Mammary epithelial cell (primary cell): ENCODE measurements at places on chromosomes 4 and X.

- no peak for DNase-seq
Observed at GRCh38 chr4:120319046-120319767, 252.6 kb upstream of the MAD2L1 start.

GRCh38 chr4:174538876-174539250 lies 16.6 kb upstream of the HPGD start:
- peak; percentile 91 for DNase-seq

DNA sequence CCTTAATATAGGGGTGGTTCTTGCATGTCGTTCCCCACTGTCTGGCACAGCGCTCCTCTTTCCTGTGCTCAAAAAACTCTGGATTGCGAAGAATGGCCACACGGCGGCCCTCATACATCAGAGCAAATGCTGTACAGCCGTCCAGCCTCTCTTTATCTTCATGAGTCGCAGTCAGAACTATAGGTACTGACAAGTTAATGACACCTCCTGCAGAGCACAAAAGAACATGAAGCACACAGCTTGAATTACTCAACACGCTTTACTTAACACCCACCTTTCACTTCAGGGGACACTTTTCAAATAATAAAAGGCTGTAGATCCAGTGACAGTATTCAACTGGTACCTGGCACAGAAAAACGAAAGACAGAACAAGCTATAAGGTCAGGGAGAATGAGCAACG lies 65.3 kb downstream of the PAPSS1 start:
- DNase-seq: no peak

DNA sequence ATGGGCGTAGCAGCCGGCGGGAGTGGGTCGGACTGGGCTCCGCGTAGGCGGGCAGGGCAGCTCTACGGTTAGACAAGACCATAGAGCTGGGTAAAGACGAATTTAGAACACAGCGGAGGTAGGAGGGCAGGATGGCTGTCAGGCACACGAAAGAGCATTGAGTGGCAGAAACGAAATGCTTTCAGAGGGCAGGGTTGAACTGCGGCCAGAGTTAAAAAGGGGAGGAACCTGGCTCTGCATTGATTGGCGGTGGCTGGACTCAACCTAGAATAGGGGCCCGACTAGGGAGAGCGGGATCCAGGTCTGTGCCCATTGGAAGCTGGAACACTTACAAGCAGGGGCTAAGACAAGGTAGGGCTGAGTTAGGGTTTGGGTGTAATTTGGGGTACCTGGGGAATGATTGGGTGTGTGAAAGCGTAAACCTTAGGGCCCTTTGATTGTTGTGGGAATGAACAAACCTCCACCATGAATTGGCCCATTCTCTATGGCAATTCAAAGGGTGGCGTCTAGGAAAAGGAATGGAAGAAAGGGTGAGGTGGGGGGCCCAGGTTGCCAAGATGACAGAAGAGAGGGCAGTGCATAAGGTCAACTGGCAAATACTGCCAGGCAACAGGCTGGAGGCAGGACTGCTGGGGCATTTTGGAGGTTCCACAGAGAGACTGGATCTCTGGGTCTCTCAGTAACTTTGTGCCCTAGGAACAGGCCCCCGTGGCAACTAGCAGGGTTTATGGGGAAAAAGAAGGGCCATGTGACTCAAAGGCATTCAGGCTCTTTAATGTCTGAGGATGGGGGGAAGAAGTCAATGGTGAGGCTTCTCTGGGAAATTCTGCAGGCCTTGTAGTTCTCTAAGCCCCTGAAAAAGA lies 911 bp upstream of the ELK1 start:
- DNase-seq: no peak

DNA sequence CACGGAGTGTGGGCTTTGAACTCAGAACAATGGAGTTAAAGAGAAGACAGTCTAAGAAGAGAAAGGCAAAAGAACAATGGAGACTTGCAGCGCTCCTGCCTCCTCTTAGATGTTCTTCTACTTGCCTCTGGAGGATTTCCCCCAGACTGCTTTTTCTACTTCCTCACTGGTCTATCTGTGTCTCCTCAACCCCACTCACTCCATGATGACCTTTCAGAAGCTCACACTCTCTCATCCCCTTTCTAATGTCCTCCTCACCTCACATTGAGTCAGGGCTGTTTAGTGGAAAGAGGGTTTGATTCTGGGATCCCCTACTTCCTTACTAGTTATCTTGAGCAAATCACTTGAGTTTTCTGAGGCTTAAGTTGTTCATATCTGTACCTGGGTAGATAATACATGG lies 12.2 kb upstream of the HERC6 start:
- no peak for DNase-seq

- peak; percentile 70 for DNase-seq
Observed at GRCh38 chr4:182142176-182143085, 100.8 kb upstream of the TENM3 start.

DNA sequence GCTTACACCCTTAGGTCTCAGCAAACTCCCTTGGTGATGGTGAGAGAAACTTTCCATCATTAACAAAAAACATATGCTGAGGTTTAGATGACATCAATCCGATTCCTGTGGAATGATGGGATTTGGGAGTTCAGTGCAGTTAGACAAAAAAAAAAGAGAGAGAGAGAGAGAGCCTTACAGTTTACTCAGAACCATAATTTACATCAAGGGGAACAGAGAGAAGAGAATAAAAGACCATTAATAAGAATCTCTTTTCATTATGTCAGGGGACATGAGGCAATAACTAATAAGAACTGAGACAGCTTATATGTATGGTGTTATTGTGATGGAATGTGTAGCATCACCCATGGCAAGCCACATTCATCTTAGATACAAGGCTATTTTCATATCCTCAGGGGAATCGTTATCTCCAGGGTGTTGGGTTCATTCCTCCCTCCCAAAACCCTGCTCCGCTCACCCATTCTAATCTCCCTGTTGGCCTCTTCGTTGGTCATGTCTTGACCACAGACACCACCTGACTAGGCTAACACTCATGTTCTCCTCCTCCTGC lies 175.7 kb upstream of the MXRA5 start:
- DNase-seq: no peak

DNA sequence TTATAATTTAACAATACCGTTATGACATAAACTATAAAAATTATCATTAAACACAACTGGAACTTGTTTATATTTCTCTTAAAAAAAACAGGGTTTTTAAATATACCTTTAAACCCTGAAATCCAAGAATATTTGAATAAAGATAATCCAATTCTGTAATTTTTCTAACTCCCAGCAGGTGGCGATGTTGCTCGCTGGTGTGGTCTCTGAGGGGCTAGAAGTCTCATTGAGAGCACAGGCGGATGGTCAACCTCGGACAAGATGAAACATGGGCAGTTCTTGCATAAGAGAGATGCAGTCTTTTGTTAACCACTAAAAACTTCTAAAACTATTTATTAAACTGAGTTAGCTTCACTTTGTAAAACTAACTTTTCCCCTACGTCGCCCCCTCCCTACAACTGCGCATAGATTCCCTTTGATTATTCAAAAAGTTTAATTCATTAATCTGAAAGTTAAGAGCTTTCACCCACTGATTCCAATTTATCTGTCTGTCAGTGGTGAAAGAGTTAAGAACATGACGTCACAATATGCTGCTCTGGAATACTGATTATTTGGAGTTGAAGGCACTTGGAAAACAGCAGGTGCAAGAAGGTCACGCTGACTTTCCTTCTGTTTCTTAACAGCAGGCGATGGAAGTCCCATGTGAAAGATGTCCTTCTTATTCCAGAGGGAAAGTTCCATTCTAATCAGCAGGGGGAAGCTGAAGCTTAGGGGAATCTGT lies 29.5 kb downstream of the DMP1 start:
- DNase-seq: peak; percentile 3

DNA sequence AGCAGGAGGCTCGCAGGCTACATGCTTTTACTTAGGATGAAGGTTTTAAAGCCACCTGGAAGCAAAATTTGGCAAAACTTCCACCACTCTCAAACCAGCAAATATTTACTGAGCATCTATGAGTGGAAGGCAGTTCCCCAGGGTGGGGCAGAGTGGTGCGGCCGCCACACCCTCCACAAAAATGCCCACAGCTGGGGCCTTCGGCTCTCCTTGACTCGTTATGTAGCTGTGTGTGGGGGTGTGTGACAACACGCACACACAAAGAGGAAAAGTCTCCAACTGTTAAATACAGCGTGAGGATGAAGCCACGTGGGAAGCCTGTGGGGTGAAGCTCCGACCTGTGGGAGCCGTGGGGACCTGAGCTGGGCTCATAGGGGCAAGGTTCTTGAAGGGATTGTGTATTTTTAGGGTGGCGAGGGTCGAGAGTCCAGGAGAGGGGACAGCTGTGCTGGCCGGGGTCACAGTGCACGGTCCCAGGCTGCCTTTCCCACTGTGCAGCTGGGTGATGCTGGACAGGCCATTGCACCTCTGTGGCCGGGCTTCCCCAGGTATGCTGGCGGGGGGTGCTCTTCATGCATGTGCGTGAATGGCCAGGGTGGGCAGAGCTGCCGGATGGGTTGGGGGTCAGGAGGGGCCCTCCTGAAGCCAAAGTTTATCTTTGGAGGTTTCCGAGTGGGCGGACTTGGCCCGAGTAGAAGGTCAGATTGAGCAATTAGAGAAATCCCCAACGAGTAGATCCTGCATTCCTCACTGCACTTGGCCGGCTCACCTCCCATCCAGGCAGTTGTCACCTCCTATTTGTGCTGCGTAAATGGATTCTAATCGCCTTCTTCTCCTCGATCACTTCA lies 25.4 kb downstream of the SORCS2 start:
- DNase-seq: peak; percentile 46

- DNase-seq: peak; percentile 26
Observed at GRCh38 chr4:123826896-123827295, 430.3 kb downstream of the SPRY1 start.

GRCh38 chr4:2817701-2818350 lies 24.9 kb downstream of the SH3BP2 start:
- DNase-seq: peak; percentile 38

DNA sequence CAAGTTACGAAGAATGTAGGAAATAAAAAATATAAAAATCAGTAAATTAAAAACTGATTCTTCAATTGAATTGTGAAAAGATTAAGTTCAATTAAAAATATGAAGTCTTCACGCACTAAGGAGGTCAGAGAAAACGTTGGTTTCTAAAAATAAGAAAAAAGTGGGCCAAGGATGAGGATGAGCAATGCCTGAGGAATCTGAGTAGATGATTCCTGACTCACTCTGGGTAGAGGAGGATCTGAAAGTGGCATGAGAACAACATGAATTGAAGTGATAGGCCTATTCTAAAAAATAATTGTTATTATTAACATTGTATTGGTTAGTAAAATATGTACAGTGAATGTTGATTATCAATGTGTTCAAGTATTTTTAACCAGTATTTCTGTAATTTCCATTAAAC lies 444.2 kb downstream of the GRIA2 start:
- peak; percentile 46 for DNase-seq

GRCh38 chrX:980587-981235 lies 231.7 kb downstream of the CRLF2 start:
- DNase-seq: no peak

GRCh38 chr4:176566769-176567168 lies 226.0 kb downstream of the VEGFC start:
- DNase-seq: no peak

GRCh38 chr4:160611181-160611580 lies 1508.3 kb downstream of the RAPGEF2 start:
- no peak for DNase-seq

GRCh38 chr4:168362025-168362401 lies 43.5 kb upstream of the DDX60 start:
- DNase-seq: no peak

DNA sequence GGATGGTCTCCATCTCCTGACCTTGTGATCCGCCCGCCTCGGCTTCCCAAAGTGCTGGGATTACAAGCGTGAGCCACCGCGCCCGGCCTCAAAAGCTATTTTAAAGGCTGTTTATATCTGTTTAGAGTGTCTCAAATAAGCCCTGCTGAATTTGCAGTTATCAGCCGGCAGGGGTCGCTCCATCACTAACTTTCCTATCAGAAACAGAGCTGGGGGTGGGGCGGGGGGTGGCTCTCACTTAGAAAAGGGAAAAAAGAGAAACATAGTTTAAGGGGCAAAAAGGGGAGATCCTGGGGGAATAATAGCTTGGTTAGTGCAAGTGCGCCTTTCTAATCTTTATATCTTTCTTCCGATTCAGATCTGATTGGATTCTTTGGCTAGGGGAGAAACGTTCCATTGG lies 450.7 kb downstream of the UBE2NL start:
- DNase-seq: no peak

- DNase-seq: no peak
Observed at GRCh38 chrX:153055871-153056749, at the start of gene PNMA3. Gene PNMA3 (plus strand): TSS chrX:153056470. CDS start chrX:153057056, 586 bp downstream.

DNA sequence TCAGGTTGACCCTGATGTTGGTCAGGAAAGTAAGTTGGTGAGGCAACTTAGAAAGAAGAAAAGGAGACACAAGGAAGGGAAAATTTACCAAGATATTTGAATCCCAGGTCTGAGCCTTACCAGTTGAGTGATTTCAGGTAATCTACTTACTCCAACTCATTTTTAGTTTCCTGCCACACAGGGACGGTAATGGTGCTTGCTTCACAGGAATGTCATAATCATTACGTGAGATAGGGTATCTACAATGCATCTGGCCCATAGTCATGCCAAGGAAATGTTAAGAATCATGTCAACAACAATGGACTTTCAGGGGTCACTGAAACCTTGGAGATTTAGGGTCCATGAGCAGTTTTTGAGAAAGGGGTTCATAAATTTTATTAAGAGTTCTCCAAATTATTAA lies 195.4 kb upstream of the HHIP start:
- no peak for DNase-seq

- DNase-seq: no peak
Observed at GRCh38 chr4:104973708-104974107, 173.0 kb upstream of the TET2 start.

GRCh38 chr4:3679071-3679825 lies 86.9 kb upstream of the ADRA2C start:
- no peak for DNase-seq

GRCh38 chr4:123399627-123400358 lies 3.2 kb downstream of the SPRY1 start:
- DNase-seq: peak; percentile 41
